ENCODE measurements at places on chromosomes 16 and 17.

DNA sequence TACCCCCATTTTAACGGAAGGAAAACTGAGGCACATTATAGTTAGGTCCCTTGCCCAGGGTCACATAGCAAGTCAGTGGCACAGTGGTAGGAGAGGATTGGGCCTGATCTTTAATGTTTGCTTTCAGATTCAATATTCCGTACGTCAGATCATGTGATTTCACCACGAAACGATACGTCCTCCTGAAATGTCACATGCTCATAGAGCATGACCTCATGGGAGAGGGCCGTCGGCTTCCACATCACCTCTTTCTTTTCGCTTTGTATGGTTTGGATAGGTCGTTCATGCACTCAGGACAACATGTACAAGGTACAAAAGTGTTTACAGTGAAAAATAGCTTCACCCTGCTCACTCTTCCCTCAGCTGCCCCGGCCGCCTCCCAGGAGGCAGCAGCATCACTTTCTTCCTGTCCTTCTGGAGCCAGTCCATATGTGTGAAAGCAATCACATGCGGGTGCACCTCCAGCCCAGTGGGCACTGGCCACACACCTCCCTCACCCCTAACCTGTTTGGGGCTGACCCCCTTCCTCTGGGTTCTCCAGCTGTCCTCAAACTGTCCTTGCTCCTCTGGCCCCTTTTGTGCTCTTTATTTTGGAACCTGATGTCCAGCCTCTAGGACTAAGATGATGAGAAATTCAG is 199.9 kb downstream of the FOXL1 start:
- no peak for DNase-seq

DNA sequence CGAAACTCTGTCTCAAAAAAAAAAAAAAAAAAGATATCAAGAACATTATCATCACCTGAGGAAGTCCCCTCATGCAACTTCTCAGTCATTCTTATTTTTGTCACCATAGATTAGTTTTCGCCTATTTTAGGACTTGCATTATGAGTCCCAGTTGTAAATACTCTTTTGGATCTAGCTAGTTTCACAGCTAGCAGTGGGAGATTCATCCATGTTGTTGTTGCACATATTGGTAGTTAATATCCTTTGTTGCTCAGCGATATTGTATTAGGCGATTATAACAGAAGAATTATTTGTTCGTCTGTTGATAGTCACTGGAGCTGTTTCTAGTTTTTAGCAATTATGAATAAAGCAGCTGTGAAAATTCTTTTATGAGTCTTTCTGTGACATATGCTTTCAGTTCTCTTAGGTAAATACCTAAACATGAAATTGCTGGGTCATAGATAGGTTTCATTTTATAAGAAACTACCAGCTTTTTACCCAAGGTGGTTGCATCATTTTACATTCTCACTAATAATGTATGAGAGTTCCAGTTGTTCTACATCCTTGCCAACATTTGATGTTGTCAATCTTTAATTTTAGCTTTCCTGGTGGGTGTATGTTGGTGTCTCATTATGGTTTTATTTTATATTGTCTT is 40.7 kb upstream of the MAP3K14 start:
- no peak for DNase-seq

GRCh38 chr17:45048795-45049563 is 2.5 kb downstream of the DCAKD start:
- DNase-seq: no peak

GRCh38 chr16:19884611-19885450 is at the start of gene GPRC5B:
Gene GPRC5B, minus strand, starts transcription at chr16:19884848. Its CDS starts 12,003 bp downstream, at chr16:19872845.
- DNase-seq: no peak

DNA sequence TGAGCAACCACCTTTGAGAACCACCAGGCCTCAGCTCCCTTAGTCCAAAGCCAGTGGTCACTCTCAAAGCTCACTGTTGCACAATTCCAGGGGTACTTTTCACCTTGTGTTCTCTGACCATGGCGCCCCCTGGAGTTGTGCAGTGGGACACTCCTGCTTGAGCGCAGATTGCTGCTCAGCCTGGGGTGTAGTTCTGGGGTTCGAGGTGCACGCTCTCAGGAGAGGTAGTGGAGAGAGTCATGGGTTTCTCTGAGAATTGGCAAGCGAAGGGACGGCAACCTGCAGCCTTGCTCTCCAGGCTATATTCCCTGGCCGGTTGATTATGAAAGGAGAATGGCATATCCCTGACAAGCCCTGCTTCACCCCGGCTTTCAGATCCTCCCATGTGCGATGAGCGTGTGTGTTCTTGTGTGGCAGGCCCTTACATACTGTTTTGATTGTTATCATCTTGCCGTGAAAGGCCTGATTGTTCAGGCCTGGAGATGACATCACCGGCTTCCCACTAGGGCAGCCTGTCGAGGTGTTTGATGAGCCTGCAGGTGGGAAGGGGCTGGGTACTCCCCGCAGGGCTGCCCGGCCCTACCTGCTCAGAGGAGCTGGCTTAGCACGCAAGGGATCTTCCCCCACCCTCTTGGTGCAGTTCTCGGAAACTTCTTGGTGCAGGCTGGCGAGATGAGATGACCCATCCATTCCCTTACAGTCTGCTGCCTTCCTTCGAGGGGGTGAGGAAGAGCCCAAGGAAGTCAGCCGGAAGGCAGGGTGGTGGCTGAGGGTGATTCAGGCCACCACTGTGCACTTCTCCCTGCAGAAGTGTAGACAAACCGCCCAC is 431.2 kb downstream of the SLC39A11 start:
- DNase-seq: peak; percentile 40
